Stimulated activated CD8-positive, alpha-beta memory T cell treated with anti-CD3 and anti-CD28 coated beads, Interleukin-7, amount 100 ng/mL, for 1 hour (primary cell): ENCODE measurements at places on chromosomes 4 and X.

GRCh38 chr4:72312032-72312650 lies 256.9 kb downstream of the ADAMTS3 start:
- DNase-seq: no peak

GRCh38 chr4:184091986-184092385 lies 125.7 kb downstream of the ENPP6 start:
- no peak for DNase-seq

DNA sequence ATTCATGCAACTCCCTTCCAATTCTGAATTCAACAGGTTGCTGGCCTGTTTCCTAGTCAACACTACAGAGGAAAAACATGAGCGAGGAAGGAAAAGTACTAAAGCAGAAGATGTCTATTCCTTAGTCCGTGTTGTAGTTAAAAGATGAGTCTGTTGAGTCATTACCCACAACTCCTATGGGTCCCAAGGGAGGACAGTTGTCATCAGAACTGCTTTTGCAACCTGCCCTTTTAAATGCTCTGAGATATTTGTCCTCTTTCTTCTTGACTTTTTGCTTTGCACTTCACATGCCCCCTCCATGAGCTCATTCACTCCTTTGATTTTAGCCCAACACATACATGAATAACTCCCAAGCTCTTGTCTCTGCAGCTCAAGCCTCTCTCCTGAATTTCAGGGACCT lies 119.2 kb downstream of the CORIN start:
- no peak for DNase-seq

GRCh38 chr4:167021545-167022155 lies 212.6 kb downstream of the SPOCK3 start:
- DNase-seq: peak; percentile 19

- no peak for DNase-seq
Measured at GRCh38 chr4:168797194-168797593, 212.9 kb downstream of the CBR4 start.

DNA sequence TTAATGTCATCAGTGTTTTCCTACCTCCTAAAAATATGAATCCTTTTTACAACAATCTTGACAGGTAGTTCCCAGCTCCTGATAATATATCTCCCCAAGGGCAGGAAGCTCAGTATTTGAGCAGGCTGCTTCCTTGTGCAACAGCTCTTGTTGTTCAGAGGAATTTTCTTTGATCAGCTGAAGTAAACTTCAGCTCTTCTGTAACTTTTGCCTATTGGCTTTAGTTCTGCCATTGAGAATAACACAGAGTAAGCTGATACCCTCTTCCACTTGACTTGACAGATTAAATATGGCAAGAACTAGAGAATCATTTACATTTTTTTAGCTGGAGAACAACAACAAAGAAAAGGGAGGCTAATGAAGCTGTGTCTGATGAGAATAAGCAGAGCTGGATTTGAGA lies 75.2 kb downstream of the LUZP4 start:
- DNase-seq: no peak

DNA sequence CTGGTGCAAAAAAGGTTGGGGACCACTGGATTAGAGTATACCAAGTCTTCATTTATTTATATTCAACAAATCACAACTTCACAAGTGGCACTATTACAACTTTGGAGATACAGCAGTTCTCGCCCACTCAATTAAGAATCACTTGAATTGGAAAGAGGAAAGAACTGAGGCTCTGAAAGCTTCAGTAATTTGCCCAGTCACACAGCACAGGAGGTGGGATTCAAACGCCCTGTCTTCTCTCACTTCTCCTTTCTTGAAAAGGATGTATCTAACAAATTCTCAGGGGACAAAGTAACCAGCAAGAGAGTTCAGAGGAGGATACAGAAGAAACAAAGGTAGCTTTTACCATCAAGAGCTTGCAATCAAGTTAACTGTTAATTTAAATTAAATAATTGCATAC lies 12.4 kb downstream of the SMIM14 start:
- DNase-seq: no peak

GRCh38 chr4:23477905-23478304 lies 411.9 kb downstream of the PPARGC1A start:
- no peak for DNase-seq

GRCh38 chrX:9515973-9516538 lies 51.2 kb downstream of the TBL1X start:
- DNase-seq: no peak

- DNase-seq: no peak
Measured at GRCh38 chr4:4418676-4419390, 31.9 kb downstream of the NSG1 start.
